Gastroesophageal sphincter (tissue), 4 donors: ENCODE measurements at places on chromosomes 1 and 21.

GRCh38 chr1:111841189-111841588 lies 85.5 kb downstream of the DDX20 start:
- H3K27me3 ChIP-seq = no peaks in the 10 kb centered on the region
- H3K27ac ChIP-seq = no peak overlapping the region
- H3K4me3 ChIP-seq = no peak overlapping the region
- H3K36me3 ChIP-seq = no peaks in the 10 kb centered on the region
- no peaks in the 10 kb centered on the region for H3K4me1 ChIP-seq
- no peak for ATAC-seq

DNA sequence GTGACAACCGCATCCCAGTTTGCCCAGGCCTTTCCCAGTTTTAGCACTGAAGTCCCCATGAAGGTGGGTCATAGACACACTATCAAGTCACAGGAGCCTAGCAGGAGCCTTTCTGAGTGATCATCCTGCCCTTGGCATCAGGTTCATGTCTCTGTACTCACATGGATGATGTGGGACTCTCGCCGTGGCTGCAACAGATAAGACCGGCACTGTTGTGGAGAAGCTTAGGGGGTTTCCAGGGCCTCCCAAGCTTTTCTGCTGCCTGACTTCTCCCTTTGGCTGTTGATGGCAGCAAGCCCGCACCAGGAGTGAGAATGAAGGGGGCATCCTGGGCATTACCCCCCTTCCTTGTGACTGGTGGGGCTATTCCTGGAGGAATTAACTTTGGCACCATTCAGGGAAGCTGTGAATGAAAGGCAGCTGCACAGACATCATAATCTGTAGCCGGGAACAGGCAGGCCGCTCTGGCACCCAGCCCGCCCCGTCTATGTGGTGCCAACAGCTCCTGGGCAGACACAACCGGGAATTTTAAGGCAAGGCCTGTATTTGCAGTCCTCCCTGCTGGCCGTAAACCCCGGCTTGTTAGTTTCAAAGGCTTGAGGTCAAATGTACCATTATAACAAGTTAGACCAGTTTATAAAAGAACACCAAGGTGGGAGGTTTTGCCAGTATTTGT lies 148.6 kb downstream of the HUNK start:
- no peak overlapping the region for H3K27ac ChIP-seq
- H3K27me3 ChIP-seq = no peaks in the 10 kb centered on the region
- H3K36me3 ChIP-seq = no peaks in the 10 kb centered on the region
- peak; percentile 36 for ATAC-seq
- H3K4me1 ChIP-seq = no peaks in the 10 kb centered on the region

GRCh38 chr1:20153000-20153418 lies 13.9 kb downstream of the PLA2G2F start:
- peak; percentile 41 for ATAC-seq
- H3K27ac ChIP-seq = peak overlapping the region; percentile 39
- no peaks in the 10 kb centered on the region for H3K36me3 ChIP-seq
- H3K27me3 ChIP-seq = no peaks in the 10 kb centered on the region

DNA sequence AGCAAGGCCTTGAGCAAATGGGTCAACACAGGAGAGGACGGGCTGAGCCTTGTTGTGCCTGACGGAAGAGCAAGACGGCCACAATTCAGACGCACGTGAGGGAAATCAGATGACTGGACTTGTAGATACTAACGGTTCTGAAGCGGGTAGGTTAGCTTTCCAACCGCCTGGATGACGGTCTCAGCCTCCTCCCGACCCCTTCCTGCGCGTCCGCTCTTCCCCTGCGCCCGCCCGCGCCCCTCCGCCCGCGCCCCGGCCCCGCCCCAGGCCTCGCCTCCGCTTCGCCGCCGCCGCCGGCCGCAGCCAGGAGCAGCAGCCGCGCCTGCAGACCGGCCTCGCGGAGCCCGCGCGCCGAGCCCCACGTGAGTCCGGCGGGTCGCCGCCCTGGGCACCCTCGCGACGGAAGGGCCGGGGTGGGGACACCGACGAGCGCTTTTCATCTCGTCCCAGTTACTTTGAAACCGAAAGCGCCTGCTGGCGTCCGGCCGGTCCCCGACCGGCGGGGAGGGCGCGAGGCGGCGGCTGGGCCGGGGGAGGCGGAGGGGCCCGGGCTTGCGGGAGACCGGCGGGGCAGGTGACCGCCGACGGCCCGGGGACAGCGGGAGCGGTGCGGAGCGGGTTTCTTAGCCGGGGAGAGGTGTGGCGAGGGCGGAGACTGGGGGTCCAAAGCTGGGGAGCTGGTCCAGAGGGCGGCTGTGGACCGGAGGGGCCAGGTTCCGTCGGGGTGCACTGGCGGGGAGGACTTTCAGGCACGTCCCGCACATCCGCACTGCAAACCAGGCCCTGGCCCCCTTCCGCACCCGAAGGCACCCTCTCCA lies at the start of gene TRAF5:
TRAF5 (plus strand) TSS at position 306 of the 818 bp plus-strand sequence. CDS start 26,407 bp downstream, outside the sequence.
- peak within 1 kb of the TSS; percentile 69 for H3K27ac ChIP-seq
- peak within 1 kb of the TSS; percentile 97 for H3K4me3 ChIP-seq
- ATAC-seq = peak; percentile 80
- peaks cover 53% of the 10 kb centered on the region for H3K4me1 ChIP-seq
